ENCODE measurements at places on chromosomes 11 and 22. TPM values are rescaled to one million over a fixed set of nuclear protein-coding genes. Genes with fewer than 3 reads are reported as not detected.
A peak's percentile ranks its signal among the peaks of the same experiment; 100 is the strongest.

DNA sequence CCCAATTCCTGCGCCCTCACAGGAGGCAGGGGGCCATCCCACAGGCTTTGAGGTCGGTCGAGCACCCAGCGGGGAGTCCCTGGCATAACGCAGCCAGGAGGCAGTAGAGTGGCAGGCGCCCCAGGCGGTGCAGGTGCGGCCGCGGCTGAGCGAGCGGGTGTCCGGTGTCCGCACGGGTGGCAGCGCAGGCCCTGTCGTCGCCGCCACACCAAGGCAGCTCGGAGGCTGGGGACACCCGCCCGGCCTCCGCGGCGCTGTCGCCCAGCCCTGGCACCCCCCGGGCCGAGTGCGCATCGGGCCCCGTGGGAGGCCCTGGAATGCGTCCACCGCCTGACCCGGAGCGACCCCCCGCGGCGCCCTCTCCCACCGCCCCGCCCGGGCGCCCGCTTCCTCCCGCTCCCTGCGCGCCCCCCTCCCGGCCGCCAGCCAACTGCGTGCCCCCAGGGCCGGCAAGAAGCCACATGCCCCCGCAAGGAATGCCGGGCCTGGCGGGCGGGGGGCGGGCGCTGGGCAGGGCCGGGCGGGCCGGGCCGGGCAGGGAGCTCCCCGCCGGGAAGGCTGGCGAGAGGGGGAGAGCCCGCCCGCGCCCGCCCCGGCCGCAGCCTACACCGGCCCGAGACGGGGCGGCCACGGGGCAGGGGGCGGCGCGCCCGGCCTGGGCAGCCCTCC is 33.9 kb downstream of the PRDM11 start:
- DNase-seq, result no peak

DNA sequence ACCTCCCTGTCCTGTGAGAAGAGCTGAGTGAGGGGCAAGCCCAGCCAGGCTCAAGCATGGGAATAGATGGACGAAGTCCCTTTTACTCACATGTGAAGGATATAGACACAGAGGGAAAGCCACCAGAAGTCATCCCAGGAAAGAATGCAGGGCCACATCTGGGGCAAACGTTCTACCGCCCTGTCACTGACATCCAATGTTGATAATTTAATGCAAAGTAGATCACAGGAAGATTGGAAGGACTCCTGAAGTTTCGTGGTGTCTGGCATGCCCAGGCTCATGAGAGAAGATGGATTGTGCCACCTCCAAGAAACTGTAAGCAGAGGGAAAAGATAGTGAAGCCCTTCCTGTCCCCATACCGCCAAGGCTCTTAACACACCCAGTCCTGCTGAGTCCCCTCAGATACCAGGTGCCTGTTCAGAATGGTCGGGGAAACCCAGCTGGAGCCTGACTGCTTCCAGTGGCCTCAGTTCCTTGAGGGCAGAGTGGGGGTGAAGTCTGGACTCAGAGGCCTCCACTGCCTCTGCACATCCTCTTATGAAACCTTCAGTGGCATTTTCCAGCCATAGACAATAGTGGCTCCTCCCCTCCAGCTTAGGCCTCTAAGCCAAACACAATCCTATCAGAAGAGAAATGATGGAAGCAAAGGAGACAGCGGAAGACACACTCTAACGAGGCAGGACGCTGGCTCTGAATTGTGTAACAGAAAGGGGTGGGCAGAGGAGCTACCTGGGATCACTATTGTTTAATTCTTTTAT is 7.5 kb upstream of the STK33 start:
- DNase-seq, result no peak

Gene CASP12
- total RNA-seq, result 7.0 TPM

- no peak for DNase-seq
These were observed 1419.0 kb downstream of the TBC1D22A start for GRCh38 chr22:48181263-48181955.

- DNase-seq, result no peak
These were observed 293.9 kb downstream of the GUCY1A2 start for GRCh38 chr11:106724293-106724892.

GRCh38 chr11:34860034-34860433 is 56.1 kb downstream of the APIP start:
- no peak for DNase-seq

GRCh38 chr11:2262301-2263070 is 7.9 kb downstream of the ASCL2 start:
- no peak for DNase-seq

- peak; percentile 26 for DNase-seq
These were observed 7.6 kb upstream of the RBFOX2 start for GRCh38 chr22:36036167-36036624.

GRCh38 chr11:70319396-70320076 is 49.0 kb downstream of the PPFIA1 start:
- no peak for DNase-seq

Gene C22orf31
- total RNA-seq, result not detected

Gene FGF4
- total RNA-seq, result not detected

GRCh38 chr22:42799461-42800405 is 57.3 kb downstream of the ARFGAP3 start:
- no peak for DNase-seq

Gene TMPRSS5
- total RNA-seq, result 0.13 TPM

- no peak for DNase-seq
These were observed 86.0 kb downstream of the FEZ1 start for GRCh38 chr11:125410091-125410490.

DNA sequence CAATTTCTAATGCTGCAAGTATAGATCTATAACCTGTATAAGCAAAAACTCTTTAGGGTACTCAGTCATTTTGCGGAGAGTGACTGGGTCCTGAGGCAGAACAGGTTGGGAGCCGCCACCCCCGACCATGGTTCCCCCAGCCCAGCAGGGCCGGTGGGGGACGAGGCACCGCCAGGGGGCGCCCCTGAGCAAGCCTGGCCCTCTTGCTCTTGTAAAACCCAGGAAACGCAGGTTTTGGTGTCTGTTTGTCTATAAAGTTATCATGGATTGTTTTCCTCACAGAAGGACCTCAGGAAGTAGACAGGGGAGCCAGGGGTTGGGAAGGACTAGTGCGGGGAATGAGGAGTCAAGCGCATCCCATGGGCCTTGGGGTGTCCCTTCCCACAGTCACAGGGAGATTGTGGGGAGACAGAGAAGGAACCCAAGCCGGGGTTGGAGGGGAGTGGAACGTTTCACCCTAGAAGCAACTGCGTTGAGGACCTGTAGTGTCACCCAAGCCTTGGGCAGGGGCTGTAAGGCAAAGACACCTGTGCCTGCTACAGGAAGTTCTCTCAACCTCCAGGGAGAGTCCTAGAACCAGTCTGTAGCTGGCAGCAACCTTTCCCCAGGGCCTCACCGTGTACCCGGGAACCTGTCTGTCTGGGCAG is 26.4 kb downstream of the KCTD17 start:
- DNase-seq, result peak; percentile 20

- no peak for DNase-seq
These were observed 87.7 kb upstream of the RTL6 start for GRCh38 chr22:44585559-44586350.

GRCh38 chr11:93529707-93530467 is 13.3 kb downstream of the SMCO4 start:
- no peak for DNase-seq

Gene DEFB131B
- not detected for total RNA-seq

DNA sequence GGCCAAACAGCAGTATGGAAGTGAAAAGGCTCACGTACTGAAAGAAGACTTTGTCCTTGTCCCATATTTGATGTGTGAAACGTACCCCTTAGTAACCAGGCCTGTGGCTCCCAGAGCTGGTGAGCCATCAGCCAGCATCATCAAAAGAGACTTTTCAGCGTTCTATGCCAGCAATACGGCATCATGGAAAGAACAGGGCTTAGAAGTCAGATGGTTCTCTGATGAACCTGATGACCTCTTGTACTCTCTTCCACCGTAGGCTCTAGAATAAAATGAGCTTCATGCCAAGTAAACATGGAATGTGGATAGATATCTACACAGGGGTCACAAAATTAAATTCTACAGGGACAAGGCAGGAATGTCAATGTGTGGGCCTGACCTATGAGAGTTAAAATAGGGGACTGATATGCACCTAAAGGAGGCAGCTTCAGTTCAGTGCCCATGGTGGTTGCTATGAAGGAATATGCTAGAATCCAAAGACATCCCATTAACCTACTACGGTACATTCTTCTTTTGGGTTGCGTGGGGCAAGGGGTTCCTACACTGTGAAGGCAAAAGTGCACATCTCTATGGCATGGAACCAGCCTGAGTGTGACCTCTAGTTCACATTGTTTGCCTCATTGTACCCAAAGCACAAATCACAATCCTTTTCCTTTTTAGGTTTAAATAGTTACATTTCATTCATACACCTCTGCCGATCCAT is 130.6 kb downstream of the ETS1 start:
- DNase-seq, result no peak

- no peak for DNase-seq
These were observed 45.3 kb downstream of the DHCR7 start for GRCh38 chr11:71402878-71403277.

Gene CEP126
- 0.51 TPM for total RNA-seq

GRCh38 chr22:17369439-17370025 is at the start of gene CECR2:
TSS of gene CECR2 (plus strand) at chr22:17369460. CDS start at chr22:17369784, 324 bp downstream.
- peak; percentile 31 for DNase-seq

DNA sequence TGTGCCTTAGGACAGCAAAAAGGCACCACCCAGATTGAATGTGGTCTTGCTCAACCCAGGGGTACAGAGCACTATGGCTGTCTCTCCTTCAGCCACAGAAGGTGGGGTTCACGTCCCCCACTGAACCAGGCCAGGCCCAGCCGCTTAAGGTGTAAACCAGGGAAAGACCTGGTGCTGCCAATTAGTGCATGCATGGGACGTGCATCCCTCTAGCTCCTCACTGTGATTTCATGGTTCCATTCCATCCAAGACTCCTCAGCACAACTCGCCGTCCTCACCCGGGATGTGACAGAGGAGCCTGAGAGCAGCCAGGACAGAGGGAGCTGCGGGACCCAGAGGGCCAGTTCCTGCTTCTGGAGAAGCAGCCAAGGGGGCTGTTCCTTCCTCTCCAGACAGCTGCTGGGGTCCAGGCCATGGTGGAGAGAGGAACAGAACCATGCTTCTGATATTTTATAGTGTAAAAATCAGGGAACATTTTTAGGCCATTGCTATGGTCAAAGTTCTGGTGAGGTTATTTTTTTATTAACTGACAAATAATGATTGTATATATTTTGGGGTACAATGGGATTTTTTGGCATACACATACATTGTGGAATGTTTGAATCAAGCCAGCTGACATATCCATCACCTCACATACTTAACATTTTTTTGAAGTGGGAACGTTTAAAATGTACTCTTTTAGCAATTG is 492.2 kb upstream of the B3GAT1 start:
- no peak for DNase-seq

DNA sequence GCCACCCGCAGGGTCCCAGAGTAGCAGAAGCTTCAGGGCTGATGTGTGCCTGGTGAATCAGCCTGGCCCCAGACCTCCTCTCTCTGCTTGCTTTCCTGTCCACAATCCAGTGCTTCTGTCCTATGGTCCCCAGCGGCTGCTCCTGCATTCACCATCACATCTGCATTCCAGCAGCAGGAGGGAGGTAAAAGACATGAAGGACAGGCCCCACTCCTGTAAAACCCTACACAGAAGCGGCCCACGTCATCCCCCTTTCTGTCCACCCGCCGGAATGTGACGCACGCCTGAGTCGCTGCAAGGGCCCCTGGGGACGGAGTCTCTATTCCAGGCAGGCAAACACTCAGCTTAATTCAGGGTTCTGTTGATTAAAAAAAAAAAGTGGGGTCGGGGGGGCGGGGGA is 58.3 kb downstream of the CDKN1C start:
- DNase-seq, result no peak

- DNase-seq, result peak; percentile 53
These were observed 15.2 kb downstream of the PRR33 start for GRCh38 chr11:1876361-1877063.

Gene SEPTIN5
- 42.1 TPM for total RNA-seq

Gene SLC25A22
- total RNA-seq, result 7.7 TPM

GRCh38 chr11:7982582-7983119 is 4.5 kb upstream of the EIF3F start:
- no peak for DNase-seq

GRCh38 chr22:19826619-19826950 is 28.1 kb downstream of the GNB1L start:
- DNase-seq, result no peak

- no peak for DNase-seq
These were observed 13.9 kb downstream of the SIRT3 start for GRCh38 chr11:221998-222789.

GRCh38 chr11:112563808-112564207 is 303.1 kb upstream of the PLET1 start:
- no peak for DNase-seq

GRCh38 chr11:8070417-8071115 is 10.4 kb upstream of the TUB start:
- no peak for DNase-seq

Gene CNTF
- total RNA-seq, result 1.2 TPM

DNA sequence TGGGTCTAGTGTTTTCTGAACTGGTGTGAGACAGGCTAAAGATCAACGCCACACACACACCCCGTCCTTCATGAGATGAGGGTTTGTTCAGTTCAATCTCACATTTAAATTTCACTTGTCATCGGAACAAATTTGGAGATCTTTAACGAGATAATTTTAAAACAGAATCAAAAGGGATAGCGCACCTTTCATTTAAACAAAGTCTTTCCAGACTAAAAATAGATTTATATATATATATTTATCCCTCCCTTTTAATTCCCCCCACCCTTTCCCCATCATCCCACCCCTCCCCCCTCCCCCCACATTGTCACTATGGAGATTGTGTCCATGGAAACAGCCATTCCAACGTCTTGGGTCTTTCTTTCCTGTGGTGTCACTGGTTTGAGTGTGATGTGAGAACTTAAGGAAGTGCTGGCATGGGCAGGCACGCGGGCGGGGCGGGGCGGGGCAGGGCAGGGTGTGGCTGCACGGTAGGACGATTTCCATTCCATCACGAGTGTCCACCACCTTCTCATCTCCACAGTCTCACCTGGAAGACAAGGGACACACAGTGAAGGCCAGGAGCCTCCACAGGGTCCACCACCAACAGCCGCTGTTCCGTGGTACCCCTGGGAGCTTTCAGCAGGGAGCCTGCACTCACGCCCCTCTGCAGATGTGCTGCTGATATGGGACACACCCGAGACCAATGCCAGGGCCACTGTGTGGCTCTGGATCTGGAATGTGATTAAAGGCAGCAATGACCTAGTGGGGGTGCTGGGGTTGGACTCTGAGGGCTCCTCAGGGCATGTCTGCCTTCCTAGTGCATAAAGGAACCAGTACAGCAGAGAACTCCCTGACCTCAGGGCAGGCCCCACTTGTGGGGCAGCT is 30.5 kb upstream of the CYP2D6 start:
- DNase-seq, result no peak

DNA sequence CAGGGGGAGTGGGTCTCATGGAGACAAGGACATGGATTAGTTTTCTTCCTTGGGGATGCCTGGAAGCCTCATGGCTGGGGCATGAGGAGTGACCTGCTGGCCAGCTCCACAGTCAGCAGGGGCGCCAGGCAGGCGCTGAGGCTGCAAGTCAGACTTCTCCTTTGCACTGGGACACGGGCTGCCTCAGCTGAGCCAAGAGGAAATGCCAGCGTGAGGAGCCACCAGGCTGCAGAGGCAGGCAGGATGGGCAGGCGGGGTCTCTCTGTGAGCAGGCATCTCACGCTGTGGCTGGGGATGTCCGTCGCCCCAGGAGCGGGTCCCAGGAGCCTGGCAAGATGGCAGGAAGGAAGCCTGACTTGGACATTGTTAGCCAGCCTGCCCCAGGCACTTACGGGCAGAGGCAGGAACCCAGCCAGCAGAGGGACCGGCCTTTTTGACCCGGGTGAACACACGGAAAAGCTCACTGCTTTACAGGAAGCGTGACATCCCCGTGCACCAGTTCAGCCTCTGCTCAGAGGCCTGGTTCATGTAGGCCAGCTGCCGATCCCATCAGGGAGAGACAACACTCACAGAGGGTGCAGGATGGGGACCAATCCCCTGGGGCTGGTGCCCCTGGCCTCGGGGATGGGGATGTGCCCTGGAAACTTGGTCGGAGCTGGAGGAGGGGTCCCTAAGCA is 10.2 kb downstream of the GNB1L start:
- peak; percentile 82 for DNase-seq

Gene POLA2
- total RNA-seq, result 4.7 TPM

Measured in dermis microvascular lymphatic vessel endothelial cell (primary cell).